ENCODE measurements at places on chromosomes 2 and 18. TPM values are rescaled to one million over a fixed set of nuclear protein-coding genes. Genes with fewer than 3 reads are reported as not detected.

The DNAH7 gene
- 14.2 TPM for total RNA-seq

The CYTIP gene
- total RNA-seq: 0.83 TPM

The CROCC2 gene
- 4.4 TPM for total RNA-seq

The COPS8 gene
- 186 TPM for total RNA-seq

The RAPGEF4 gene
- total RNA-seq: 31.1 TPM

GRCh38 chr2:119429225-119429981 is 2.3 kb upstream of the TMEM37 start:
- H3K4me3 ChIP-seq: no peak overlapping the region
- no peak for DNase-seq
- no peaks in the 10 kb centered on the region for H3K36me3 ChIP-seq

- no peak overlapping the region for H3K27ac ChIP-seq
- H3K27me3 ChIP-seq: no peaks in the 10 kb centered on the region
- no peak for DNase-seq
- H3K36me3 ChIP-seq: peaks cover 19% of the 10 kb centered on the region
- no peak overlapping the region for H3K4me3 ChIP-seq
Observed at GRCh38 chr2:69945441-69945840, 16.0 kb downstream of the ASPRV1 start.

GRCh38 chr2:156562124-156562523 is 125.9 kb downstream of the GPD2 start:
- H3K4me1 ChIP-seq: no peaks in the 10 kb centered on the region
- H3K27me3 ChIP-seq: no peaks in the 10 kb centered on the region
- DNase-seq: no peak
- no peaks in the 10 kb centered on the region for H3K36me3 ChIP-seq

- peaks cover 22% of the 10 kb centered on the region for H3K4me1 ChIP-seq
- no peak overlapping the region for H3K4me3 ChIP-seq
- DNase-seq: peak; percentile 60
Observed at GRCh38 chr2:46780801-46781445, 134.7 kb downstream of the MCFD2 start.

- peaks cover 3% of the 10 kb centered on the region for H3K4me1 ChIP-seq
- H3K36me3 ChIP-seq: no peaks in the 10 kb centered on the region
- DNase-seq: no peak
- H3K4me3 ChIP-seq: no peak overlapping the region
- H3K27me3 ChIP-seq: no peaks in the 10 kb centered on the region
Observed at GRCh38 chr2:235330775-235331451, 162.9 kb upstream of the AGAP1 start.

- no peak for DNase-seq
- no peaks in the 10 kb centered on the region for H3K36me3 ChIP-seq
- H3K4me1 ChIP-seq: peaks cover 7% of the 10 kb centered on the region
- H3K27ac ChIP-seq: no peak overlapping the region
Observed at GRCh38 chr18:57916684-57917083, 113.6 kb upstream of the ATP8B1 start.

DNA sequence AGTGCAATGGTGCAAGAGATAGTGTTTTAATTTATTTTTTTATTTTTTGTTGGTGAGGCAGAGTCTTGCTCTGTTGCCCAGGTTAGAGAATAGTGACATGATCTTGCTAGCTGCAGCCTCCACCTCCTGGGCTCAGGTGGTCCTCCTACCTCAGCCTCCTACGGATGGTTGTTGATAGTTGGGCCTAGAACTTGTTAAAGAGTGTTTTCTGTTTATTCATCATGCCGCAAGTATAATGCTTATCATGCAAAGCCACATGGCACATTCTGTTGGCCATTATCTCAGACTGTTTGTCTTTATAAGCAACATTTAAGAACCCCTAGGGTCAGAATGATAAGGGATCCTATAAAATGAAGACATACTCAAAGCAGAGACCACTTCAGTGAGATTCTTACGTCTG is 1.7 kb downstream of the UGGT1 start:
- H3K27me3 ChIP-seq: no peaks in the 10 kb centered on the region
- no peak overlapping the region for H3K27ac ChIP-seq
- H3K4me1 ChIP-seq: peaks cover 3% of the 10 kb centered on the region
- no peak overlapping the region for H3K4me3 ChIP-seq

DNA sequence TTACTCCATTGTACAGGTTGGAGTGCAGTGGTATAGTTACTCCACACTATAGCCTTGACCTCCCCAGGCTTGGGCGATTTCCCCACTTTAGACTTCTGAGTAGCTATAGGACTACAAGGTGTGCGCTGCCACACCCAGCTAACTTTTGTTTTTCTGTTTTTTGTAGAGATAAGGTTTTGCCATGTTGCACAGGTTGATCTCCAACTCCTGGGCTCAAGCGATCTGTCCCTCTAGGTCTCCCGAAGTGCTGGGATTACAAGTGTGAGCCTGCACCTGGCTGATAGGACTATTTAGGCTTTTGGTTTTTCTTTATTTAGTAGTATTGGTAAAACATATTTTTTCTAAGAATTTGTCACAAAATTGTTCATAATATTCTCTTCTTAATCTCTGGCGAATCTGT is 121.7 kb downstream of the PHLPP1 start:
- H3K4me3 ChIP-seq: no peak overlapping the region
- no peak for DNase-seq
- H3K4me1 ChIP-seq: no peaks in the 10 kb centered on the region
- H3K27me3 ChIP-seq: no peaks in the 10 kb centered on the region
- H3K36me3 ChIP-seq: no peaks in the 10 kb centered on the region
- H3K27ac ChIP-seq: no peak overlapping the region

- no peaks in the 10 kb centered on the region for H3K27me3 ChIP-seq
- H3K27ac ChIP-seq: peak overlapping the region; percentile 72
- peaks cover 3% of the 10 kb centered on the region for H3K4me1 ChIP-seq
- no peaks in the 10 kb centered on the region for H3K36me3 ChIP-seq
- DNase-seq: no peak
Observed at GRCh38 chr2:182715121-182715891, 751 bp upstream of the DNAJC10 start.

DNA sequence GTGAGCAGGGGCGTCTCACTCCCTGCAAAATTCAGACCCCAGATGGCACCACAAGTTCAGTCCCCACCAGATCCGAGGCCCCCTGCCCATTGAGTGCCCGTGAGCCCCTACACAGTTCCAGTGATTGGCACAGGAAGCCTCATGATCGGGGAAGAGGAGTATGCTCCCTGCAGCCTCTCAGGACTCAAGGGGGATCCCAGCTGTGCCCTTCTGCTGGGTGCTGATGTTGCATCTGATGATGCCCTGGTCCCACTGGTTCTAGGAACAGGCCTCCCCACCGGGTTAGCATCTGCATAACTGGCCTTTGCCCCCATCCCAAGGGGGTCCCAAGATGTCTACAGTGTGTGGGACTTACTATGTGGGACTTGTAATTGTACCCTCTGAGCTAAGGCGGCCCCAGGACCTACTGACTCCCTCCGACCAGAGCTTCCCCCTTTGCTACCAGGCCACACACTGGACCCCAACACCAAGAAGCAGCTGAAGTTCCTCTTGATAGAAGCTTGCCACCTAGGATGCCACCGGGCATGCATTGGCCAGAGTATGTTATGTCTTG is 8.6 kb downstream of the ALPG start:
- H3K4me1 ChIP-seq: peaks cover 21% of the 10 kb centered on the region
- H3K27me3 ChIP-seq: peaks cover 41% of the 10 kb centered on the region
- H3K27ac ChIP-seq: no peak overlapping the region
- no peak for DNase-seq

DNA sequence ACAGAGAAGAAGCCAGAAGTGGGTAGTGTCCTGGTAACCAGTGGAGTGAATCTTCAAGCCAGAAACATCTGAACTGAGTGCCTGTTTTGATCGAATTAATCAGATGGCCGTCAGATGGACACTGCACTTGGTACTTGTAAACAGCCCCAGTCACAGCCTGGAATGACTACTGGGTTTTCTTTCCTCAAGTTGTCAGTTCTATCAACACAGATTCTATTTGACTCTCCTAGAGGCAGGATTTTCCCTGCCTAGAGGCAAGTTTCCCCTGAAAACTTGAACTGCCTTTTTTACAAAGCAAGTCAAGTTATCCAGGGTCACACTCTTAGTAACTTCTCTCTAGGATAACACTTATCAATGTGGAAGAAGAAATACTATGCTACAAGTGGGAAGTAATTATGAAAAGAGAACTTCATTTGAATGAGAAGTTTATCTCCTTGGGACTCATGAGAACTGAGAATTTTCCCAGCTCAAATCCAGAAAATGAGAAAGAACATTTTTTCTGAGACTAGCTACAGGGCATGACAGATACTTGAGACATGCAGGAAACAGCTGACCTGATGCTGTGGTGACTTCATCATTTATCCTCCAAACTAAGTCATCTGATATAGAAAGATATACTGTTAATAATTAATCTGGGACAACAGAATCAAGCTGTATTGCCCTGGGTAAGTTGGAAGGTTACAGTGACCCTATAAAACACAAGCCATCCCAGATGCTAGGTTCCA is 36.0 kb downstream of the SULT1C2 start:
- H3K36me3 ChIP-seq: no peaks in the 10 kb centered on the region
- no peaks in the 10 kb centered on the region for H3K27me3 ChIP-seq
- H3K27ac ChIP-seq: no peak overlapping the region

GRCh38 chr18:2301316-2301715 is 270.0 kb downstream of the METTL4 start:
- no peak for DNase-seq
- no peak overlapping the region for H3K4me3 ChIP-seq
- H3K27ac ChIP-seq: no peak overlapping the region

DNA sequence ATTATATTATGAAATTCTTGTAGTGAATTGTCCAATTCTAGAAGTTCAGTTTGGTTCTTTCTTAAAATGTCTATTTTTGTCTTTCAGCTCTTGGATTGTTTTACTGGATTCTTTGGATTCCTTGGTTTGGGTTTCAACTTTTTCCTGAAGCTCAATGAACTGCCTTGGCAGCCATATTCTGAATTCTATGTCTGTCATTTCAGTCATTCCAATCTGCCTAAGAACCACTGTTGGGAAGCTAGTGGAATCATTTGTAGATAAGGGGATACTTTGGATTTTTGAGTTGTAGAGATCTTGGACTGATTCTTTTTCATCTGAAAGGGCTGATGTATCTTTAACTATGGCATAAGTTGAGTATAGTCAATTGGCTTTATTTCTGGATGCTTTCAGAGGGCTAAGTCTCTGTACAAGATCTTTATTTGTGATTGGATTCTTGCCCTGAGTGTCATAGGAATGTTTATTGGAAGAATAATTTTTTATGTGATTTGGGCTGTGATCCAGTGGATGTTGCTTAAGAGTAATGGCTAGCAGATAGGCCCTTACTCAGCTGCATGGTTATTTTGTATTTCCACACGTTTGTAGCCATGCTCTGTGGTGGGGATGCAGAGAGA is 42.3 kb downstream of the SERPINB7 start:
- H3K36me3 ChIP-seq: no peaks in the 10 kb centered on the region
- no peak overlapping the region for H3K27ac ChIP-seq
- DNase-seq: no peak
- H3K4me1 ChIP-seq: no peaks in the 10 kb centered on the region
- no peaks in the 10 kb centered on the region for H3K27me3 ChIP-seq
